ENCODE measurements at places on chromosomes 4 and X.

DNA sequence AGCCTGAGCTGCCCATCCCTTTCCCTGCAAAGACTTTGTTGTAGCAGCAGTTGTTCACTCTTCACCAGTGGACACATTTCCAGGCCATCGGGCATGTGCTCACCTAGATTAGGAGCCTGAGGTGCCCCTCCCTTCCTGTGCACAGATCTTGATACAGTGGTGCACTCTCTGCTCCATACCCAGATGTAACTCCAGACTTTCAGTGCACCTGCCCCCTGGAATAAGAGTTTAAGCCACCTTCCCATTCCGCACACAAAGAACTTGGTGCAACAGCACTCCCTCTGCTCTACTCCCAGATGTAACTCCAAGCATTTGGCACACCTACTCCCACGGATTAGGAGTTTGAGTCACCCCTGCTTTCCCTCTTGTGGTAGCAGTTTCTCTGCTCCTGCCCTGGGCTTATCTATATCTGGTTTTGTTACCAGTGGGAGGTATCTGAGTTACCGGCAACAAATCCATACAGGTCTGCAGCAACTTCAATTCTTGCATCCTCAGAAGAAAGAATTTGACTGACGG is 36.0 kb upstream of the PLK4 start:
- no peak for DNase-seq

- no peak for DNase-seq
Measured at GRCh38 chr4:182213004-182213403, 30.2 kb upstream of the TENM3 start.

- DNase-seq: no peak
Measured at GRCh38 chr4:128225148-128225547, 62.5 kb downstream of the PGRMC2 start.

DNA sequence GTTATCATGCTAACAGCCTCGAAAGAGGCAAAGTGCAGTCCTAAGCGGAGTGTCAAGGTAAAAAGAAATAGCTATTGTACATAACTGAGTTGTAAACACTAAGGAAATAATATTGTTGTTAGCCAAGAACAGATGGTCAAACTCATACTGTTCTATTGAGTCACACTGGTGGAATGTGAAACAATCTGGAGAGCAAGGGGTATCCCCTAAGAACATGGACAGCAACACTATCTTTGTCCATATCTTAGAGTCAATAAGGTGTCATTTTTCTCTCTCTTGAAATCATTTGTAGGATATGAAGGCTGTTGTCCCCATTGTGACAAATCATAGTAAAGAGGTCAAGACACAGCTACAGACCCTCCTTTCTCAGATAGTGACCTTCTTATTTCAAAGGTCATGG is 4.5 kb upstream of the PDGFC start:
- DNase-seq: no peak

DNA sequence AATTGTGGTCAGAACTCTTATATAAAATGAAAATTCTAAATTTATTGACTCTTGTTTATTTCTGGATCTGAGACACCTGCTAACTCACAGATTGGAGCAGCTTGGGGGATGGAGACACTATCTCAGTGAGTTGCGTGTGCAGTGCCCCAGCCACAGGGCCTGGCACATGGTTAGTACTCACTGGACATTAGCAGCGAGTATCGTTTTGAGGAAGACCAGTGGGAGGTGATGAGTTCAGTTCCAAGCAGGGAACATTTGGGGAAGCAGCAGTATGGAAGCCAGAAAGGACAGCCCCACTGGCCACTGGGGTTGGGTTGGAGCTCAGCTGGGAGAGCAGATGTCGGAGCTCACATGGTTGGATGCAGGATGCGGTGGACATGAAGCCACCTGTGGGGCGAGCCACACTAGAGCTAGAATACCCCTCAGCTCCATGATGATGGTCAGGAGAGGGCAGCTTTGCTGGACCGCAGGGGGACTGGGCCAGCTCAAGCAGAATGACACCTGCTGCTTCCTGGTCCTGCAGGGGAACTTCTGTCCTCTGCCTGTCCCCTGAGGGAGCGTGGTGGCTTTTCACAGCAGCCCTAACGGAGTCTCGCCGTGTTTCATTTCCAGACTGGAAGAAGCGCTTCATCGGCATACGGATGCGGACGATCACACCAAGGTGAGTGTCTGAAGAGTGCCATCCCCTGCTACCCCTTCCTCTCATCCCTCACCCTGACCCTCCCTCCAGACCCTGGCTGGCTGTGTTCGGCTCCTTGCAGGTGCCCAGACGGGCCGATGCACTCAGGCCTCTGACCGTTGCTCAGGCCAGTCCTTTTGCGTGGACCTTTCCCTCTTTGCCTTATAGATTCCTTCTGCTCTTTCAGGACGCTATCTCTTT is 32.5 kb downstream of the HTRA3 start:
- no peak for DNase-seq

DNA sequence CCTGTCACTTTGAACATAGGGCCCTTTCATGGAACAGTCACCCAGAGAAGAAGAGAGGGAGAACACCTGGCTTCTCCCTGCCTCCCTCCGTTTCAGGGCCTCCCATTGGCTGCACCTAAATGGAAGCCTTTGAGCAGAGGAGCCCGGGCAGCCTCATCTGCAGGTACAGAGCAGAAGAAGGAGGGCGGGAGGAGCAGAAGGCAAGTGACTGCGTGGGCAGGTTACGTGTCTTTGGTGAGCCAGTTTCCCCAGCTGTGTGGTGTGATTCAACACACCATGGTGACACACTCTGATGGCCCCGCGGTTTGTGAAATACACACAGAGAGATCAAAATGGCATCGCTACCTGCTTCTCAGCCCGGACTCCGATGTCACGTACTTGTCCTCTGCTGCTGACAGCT is 431 bp downstream of the C4orf50 start:
- DNase-seq: no peak

- DNase-seq: no peak
Measured at GRCh38 chrX:13646154-13646549, 6.8 kb upstream of the TCEANC start.

DNA sequence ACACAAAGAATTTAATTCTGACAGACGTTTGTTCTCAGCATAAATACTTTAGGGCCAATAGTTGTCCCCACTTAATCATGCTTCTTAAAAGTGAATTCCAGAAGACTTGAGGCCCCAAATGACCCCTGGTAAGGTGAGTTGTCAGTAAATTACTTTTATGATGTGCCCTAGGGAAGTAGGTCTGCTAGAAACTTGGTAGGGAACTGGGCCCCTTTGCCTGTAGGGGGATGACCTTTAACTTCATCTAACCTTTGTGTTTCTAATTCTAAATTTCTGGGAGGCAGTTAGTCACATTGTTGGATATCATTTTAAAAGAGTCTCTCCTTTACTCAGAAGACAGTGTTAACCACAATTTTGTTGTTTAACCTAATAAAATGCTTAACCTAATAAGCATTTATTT is 28.8 kb downstream of the HHIP start:
- no peak for DNase-seq

- no peak for DNase-seq
Measured at GRCh38 chr4:64538219-64538618, 129.0 kb upstream of the TECRL start.

DNA sequence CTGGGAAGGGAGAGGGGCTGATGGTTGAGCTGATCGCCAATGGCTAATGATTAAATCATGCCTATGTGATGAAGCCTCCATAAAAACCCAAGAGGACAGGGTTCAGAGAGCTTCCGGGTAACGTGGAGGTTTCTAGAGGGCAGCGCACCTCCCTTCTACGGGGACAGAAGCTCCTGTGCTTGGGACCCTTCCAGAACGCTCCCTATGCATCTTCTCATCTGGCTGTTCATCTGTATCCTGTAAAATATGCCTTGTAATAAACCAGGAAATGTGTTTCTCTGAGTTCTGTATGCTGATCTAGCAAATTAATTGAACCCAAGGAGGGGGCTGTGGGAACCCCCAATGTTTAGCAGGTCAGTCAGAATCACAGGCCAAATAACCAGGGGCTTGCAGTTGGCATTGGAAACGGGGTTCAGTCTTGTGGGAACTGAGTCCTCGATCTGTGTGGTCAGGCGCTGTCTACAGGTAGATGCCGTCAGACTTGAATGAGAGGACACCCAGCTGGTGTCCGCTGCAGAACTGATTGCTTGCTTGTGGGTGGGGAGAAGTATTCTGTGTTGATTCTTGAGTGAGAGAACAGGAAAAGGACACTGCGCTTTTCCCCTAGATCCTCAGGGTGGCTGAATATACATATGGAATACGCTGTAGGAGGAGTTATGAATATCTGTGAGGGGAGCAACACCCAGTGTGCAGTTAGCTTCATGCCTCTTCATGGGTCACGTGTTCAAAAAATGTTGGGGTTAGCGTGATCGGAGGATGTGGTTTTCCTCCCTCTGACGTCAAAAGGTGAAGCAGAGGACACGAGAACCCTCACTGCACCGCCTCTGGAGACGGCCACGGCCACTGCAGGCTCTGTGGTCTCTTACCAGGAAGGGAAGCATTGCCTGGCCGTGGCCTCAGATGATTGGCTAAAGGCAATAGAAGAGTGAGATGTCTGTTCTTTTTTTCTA is 29.2 kb downstream of the HTT-AS start:
- no peak for DNase-seq

DNA sequence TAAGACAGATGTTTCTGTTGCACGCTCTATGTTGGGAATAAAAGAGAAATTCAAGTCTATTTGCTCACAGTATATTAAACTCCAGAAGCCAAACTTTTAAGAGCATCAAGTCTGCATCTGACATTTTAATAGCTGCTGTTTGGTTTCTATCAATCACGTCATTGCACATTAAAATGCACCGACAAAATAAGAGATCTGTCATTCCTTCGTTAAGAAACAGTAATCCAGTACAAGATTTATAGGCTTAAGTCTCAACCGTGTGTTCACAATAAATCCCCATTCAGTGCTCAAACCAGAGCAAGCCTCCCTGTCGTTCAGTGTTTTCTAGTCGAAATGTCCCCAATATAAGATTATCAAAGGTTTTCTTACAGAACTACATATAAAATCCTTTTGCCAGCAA is 89.0 kb upstream of the BMPR1B start:
- no peak for DNase-seq

- DNase-seq: no peak
Measured at GRCh38 chrX:40010550-40011321, 87.0 kb downstream of the BCOR start.

GRCh38 chr4:75434105-75434504 is 80.1 kb downstream of the RCHY1 start:
- DNase-seq: no peak

- DNase-seq: no peak
Measured at GRCh38 chr4:145887241-145887991, 51.2 kb downstream of the ZNF827 start.

- no peak for DNase-seq
Measured at GRCh38 chr4:72666910-72667309, 97.9 kb upstream of the ADAMTS3 start.

DNA sequence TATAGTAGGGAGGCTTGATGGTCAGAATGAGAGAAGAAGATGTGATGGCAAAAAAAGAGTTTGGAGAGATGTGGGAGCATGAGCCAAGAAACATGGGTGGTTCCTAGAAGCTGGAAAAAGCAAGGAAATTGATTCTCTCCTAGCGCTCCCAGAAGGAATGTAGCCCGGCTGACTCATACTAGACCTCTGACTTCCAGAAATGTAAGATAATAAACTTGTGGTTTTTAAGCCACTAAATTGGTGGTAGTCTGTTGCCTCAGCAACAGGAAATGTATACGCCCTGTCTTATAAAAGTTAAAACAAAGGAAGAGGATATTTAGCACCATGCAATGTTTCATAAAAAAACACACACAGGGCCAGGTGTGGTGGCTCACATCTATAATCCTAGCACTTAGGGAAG is 182.7 kb upstream of the PCDH7 start:
- DNase-seq: no peak

DNA sequence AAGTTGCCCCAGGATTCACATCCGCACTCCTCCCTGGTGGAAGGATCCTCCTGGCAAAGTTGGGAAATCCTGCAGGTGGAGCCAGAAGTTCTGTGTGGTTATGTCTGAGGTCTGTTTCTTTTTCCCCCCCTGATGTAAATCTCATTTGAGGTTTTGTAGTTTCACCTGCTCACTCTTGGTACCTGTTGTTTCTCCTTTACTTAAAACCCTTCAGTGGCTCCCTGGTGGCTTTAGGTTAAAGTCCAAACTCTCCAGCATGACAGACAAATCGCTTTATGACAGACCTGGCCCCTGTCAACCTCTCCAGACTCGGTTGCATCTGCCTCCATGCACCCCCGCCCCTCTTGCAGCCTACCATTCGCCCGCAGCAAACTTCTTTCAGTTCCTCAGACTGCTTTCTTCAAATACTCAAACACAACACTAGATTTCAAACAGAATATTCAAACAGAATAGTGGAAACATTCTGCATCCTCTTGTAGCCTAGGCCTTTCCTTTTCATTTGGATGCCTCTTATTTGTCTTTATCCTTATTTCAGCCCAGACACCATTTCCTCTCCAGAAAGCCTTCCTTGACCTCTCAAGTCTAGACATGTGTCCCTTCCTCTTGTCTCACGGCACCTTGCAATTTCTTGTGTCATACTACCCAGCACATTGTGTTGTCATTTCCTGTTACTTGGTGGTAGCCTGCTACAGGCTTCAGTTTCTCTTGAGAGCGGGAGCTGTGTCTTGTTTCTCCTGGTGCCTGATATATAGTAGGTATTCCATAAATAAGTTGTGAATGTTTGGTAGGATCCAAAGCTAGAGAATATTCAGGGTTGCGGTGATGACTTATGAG is 24.8 kb downstream of the IL13RA1 start:
- peak; percentile 36 for DNase-seq

- DNase-seq: no peak
Measured at GRCh38 chrX:49627086-49627777, 28.4 kb downstream of the GAGE1 start.

DNA sequence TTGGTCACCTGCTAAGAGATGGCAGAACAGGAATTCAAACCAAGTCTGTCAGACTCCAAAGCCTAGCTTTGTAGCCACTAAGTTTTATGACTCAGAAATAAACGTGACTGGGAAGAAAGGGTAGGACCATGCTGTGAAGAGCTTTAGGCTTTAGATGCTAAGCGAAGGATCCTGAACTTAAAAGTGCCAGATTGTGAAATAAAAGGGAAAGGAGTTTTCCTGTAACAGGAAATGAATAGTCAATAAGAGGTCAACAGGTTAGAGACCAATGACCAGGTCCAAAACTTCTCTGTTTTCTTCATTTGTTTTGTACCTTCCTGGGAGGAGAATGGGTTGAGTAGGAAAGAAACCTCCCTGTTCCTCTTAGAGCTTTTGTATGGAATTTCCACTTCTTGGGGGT is 98.8 kb upstream of the EOLA2 start:
- no peak for DNase-seq

DNA sequence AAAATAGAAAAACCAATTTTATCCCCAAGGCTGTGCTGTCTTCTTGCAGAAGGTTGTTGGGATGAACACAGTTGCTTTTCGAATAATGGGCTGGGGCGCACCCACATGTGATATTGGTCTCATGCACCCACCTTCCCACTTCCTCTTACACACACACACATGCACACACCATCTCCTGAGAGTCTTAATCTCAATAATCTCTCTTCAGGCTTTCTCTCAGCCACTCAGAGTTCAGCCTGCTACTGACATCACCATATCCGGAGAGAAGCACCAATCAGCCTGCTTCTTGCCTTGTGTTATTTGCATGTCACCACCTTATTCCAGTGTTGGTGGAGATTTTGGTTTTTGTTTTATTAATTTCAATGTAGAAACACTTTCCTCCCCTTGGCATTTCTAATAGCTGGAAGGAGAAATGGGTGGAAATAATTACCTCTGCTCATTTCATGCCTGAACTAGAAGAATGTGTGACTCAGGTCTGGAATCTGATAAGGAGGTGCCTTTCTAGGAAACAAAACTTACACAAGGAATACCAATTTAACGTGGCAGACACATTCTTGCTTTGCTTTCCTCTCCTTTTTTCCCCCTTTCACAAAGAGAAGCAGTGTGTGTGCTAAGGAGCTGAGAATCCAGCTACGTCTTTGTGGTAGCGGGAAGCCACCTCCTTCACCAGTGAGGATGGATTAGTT is 400.2 kb downstream of the MID1IP1 start:
- no peak for DNase-seq

Data from GM12878 (cell line).